ENCODE measurements at places on chromosomes 6 and 20.

- no peak for DNase-seq
These were observed 465.2 kb downstream of the MAFB start for GRCh38 chr20:40223810-40224209.

DNA sequence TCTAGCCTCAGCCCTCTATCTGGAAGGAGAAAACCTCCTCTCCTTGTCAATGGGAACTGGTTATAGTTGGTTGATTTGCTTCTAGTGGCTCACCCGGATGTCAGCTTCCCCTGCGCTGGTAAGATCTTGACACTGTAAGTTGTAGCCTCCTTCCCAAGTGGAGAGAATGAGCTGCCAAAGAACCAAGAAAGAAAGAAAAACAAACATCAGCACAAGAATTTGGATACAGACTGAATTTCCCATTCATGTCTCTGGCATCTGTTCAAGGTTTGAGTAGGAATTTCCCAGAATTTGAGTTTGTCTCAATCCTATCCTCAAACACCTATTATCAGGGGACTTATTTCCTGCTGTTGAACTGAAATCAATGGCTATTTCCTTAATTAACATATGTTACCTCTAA, 44.1 kb downstream of the ELOVL2 start:
- DNase-seq = no peak

- DNase-seq = no peak
These were observed 182.1 kb downstream of the ANKRD60 start for GRCh38 chr20:58046311-58046710.

GRCh38 chr6:40387871-40388264, 199.3 kb downstream of the LRFN2 start:
- no peak for DNase-seq

- DNase-seq = no peak
These were observed 23.6 kb downstream of the IL17A start for GRCh38 chr6:52209770-52210169.

DNA sequence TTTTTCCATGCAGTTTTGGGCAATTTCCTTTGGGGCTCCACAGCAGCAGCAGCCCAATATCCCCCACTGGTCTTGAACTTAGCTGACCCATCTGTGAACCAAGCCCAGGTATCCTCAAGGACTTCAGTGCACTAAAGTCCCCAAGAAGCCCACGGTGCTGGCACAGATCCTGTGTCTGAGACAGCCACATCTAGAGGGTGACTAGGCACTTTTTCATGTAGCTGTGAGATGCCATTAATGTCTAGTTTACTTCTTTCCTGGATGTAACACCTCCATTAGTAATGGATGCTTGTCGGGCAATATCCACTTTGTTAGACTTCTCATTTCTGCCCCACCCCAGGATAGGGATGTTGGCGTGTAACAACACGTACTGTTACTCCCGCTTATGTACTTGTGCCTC, 176.2 kb upstream of the PROKR2 start:
- no peak for DNase-seq

GRCh38 chr6:49668083-49668511, 31.5 kb upstream of the RHAG start:
- no peak for DNase-seq

Data from Calu3 (cell line).